ENCODE measurements at places on chromosomes 12 and 14.

DNA sequence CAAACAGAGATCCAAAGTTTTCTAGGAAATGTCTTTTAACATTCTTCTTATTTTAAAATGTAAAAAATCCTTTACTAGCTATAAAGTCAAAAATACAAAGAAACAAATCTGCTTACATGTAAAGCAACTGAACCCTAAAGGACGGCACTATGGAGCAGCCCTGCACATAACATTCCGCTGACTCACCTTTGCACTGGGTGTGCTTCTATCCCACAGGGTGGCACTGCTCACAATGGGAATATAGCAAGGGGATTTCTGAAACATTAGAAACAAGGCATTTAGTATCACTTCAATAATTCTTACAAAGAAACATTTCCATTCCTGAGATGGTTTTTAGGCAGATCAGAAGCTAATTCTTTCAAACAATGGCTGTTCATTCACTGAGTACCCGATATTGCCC, 94.3 kb downstream of the C12orf42 start:
- DNase-seq = no peak

DNA sequence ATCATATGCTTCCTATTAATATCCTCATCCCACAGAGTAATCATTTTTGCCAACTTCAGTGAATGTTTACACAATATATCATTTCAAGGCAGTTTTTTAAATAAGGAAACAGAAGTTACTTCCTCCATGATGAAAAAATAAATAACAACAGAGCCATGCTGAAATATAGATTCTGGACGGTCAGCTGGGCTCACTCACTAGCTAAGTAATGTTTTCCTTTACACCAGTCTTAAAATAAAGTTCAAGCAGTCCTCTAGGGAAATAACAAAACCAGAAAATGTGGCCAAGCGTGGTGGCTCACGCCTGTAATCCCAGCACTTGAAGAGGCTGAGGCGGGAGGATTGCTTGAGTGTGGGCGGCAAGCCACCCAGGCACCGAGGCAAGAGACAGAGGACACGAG, 28.7 kb downstream of the AICDA start:
- no peak for DNase-seq

- DNase-seq = no peak
These were observed 378.9 kb upstream of the PRICKLE1 start for GRCh38 chr12:42968426-42968825.

- no peak for DNase-seq
These were observed 3.9 kb upstream of the BTG1 start for GRCh38 chr12:92149563-92149962.

- DNase-seq = no peak
These were observed 180.8 kb downstream of the CRADD start for GRCh38 chr12:93857991-93858447.

DNA sequence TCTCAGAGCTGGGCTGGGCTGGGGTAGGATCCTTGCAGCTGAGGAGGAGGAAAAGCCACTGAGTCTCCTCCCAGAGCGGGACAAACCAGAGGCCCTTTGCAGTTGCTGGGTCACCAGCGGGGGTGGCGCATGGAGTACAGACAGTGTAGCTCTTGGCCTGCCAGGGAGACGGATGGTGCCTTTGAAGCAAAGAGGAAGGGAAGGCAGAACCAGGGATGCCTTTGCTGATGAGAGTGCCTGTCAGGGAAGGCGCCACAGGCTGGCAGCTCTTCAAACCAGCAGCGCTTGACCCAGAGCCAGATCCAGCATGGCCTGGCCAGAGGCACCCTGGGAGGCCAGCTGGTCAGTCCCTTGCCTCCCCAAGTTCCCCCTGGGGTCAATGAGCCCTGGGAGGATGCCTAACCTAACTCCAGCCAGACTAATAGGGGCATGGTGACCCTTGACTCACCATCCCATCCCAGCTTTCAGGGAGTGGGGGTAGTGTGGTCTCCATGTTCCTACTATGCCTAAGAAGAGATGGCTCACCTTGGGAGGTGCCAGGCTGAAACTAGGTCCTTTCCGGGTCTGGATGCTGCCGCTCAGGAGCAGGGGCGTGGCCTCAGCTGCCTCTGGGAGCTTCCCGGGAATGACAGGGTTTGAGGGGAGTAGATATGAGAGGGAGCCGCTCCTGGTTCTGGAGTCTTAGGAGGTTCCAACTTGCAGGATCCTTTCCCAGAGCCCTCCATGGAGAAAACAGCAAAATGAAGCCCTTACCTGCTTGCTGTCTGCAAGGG, 19.8 kb downstream of the VASH1 start:
- no peak for DNase-seq

DNA sequence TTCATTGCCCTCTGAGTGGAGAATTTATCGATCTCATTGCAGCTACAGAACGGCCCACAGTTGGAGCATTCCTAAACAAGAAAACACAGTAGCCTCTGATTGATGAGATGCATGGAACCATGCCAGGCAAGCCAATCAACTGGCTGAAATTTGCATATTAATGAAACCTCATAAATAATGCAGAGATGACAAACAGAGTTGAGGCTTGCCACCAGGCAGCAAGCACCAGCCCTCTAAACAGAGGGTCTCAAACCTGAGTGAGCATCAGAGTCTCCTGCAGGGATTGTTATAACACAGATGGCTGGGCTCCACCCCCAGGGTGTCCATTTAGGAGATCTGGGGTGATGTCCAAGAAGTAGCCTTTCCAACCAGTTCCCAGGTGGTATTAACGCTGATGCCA, 60.9 kb upstream of the CMKLR1 start:
- no peak for DNase-seq

DNA sequence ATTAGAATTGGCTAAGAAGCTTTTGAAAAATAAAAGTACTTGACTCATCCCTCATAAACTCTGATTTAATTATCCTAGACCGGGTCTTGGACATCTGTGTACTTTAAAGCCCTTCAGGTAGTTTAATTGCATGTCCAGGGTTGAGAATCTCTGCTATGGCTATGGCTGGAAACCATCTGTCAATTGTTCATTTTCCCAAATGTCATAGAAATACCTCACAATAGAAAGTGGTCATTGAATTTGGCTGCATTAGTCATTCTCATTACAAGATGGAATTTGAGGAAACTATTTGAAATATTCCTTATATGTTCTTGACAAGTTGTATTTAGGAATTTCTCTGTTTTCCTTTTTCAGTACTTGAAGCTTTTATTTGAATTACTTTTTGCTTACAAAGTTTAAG, 111.3 kb downstream of the TSHR start:
- DNase-seq = no peak

- DNase-seq = no peak
These were observed 6.0 kb downstream of the TMEM63C start for GRCh38 chr14:77187649-77188012.

DNA sequence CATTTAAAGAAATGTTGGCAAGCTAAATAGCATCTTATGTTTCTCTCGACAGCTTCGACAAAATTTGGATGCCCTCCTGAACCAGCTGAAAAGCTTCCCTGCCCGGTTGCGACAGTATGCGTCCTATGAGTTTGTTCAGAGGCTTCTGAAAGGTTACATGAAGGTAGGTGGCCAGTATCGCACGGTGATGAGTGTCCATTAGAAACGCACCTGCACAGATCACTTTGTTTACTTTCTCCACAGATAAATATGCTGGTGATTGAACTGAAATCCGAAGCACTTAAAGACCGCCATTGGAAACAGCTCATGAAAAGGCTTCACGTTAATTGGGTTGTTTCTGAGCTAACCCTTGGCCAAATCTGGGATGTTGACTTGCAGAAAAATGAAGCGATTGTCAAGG, 36.5 kb downstream of the DYNC1H1 start:
- no peak for DNase-seq

GRCh38 chr12:51448618-51449256, 24.1 kb downstream of the SLC4A8 start:
- DNase-seq = no peak

DNA sequence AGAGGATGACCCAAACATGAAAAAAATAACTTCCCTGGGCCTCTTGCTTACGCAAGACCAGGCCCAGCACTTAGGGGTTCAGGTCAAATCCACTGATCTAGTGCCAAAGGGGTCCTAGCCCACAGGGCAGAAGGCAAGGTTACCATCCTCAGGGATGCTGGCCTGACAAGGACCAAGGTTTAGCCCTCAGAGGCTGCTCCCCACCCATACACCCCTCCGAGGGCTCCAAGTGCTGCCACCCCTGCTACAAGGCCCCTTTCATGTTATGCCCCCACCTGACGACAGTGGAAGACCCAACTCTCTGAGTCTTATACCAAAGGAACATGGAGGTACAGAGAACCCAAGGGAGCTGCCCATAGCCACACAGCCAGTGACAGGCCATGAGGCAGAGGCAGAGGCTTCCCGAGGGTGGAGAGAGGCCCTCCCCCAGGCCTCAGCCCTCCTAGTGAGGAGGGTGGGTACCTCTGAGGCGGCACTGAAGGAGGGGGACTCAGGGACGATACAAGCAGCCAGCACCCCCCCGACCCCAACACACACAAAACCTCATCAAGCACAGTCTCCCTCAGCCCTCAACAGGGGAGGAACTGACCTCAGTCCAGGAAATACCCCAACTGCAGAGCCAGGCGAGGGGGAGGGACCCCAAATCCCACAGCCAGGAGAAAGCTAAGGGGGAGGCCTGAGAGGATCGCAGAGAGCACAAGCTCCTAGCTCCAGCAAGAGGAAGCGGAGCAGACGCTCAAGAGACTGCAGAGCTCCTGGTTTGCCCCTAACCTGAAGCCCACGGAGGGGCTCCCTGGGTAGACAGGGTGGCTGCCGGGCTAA, 37.0 kb downstream of the ANAPC7 start:
- DNase-seq = no peak

DNA sequence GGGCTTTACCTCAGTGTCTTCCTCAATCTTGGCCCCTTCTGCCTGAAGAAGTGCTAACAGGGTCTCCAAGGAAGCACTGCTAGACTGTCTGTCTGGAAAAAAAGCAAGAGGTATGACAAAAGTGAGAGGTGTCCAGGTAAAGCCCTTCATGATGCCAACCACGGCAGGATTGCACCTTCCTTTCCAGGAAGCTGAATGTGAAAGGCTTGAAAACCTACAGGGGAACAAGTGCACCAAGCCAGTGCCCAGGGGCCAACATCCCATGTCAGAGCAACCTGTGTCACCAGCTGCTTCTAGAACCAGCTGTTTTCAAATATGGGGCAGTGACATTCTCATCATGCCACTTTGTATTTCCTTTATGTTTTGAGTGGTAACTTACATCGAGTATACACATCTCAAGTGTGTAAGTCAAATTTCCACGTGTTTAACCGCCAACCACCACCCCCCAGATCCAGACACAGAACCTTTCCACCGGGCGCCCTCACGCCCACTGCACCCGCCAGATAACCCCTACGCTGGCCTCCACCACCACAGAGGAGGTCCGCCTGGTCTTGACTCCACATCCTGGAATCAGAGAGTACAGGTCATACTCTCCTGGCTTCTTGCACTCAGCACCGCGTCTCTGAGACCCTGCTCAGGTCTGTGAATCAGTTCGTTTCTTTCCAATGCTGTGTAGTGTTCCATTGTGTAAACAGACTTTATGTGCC, 27.3 kb downstream of the VPS37B start:
- DNase-seq = no peak

DNA sequence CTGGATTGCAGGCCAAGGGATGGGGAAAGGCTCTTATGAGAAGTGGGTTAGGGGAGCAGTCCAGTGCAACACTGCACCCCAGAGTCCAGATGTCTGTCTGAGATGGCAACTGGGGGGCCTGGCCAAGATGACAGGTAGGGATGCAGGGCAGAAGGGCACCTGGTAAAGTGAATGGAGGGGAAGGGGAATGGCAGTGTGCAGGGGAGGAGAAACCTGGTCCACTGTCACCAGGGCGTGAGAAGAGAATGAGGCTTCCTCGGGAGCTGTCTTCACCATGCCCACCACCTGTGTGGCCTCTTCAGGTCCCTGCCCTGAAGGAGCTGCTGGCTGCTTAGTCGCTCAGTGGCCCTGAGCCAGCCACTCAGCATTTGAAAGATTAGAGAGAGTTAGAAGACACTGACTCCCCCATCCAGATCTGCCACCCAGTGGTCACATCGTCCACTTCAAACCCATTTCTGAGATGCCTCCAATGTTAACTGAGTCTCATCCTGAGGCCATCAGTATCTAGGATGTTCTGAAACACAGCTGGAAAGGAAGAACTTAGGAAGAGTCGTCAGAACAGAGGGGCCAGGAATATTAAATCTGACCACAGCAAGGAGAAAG, 57.3 kb downstream of the PLEKHG3 start:
- DNase-seq = no peak

GRCh38 chr12:85741046-85741445, 95.2 kb downstream of the RASSF9 start:
- DNase-seq = no peak

- no peak for DNase-seq
These were observed 28.2 kb downstream of the TTC7B start for GRCh38 chr14:90788031-90788430.

- no peak for DNase-seq
These were observed 15.9 kb upstream of the KRT83 start for GRCh38 chr12:52337054-52337453.

DNA sequence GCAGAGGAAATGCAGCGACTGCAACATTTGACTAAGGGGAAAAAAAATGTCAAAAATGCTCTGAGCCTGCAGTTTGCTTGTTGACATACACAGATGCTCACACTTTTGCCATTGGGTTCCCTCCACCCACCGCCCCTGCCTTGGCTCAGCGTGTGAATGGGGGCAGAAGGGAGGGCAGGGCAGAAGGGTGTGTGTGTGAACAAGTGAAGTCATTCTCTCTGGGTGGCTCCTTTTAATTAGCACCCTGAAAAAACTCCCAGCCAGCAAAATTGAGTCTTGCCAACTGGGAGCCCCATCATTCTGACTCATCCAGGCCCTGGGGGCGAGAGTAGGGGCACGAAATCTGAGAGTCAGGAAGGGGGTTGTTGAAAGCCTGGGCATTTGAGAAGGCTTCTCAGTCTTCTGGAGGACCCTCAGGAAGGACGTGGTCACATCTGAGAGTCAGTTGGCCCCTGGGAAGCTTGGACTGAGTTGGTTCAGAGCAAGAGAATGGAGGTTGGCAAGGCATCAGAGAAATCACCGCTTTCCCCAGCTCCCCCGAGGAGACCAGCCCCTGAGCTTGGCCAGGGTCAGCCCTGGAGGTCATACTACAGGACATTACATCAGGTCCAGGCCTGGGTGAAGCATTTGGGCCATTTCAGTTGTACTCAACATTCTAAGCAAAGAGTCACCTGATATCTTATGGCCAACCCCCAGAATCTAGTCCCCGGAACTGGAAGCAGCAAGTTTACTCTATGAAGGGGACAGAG, 22.7 kb upstream of the KRT78 start:
- no peak for DNase-seq

GRCh38 chr12:111386885-111387284, 18.0 kb upstream of the PHETA1 start:
- no peak for DNase-seq

DNA sequence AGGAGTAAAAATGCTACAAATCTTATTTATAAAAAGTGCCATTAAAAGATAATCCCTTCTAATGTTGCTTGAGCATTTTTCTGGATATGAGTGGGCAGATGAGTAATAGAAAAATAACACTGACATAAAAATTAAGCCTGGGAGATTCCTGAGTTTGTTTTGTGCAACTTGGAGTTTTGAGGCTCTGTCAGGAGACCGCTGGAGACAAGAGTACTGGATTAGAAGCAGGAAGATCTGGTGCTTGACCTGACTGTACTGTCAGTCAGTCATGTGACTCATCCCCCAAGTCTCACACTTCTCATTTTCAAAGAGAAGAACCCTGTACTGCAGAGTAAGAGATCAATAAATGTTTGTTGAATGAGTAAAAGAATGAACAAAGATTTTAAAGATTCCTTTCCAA, 29.4 kb downstream of the ANO4 start:
- no peak for DNase-seq

Measured in right renal cortex interstitium (tissue), 3 donors.